ENCODE measurements at places on chromosomes 5 and 9.

DNA sequence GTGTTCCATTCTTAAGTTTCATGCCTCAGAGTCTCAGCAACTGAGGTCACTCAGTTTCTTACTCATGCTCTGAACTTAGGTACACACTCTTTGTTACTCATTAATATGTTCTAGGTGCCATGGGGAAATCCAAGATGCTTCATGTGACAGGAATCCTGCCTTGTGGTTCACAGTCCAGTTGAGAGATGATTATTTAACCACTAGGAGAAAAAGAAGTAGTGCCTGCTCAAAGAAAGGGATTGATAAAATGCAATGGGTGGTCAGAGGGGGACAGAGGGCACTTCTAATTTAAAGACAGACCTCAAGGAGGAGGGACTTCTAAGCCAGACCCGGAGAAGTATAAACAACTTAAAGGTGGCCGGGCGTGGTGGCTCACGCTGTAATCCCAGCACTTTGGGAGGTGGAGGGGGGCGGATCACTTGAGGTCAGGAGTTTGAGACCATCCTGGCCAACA lies 69.0 kb downstream of the UGCG start:
- no peak for DNase-seq

- no peak for DNase-seq
Observed at GRCh38 chr5:178515776-178516503, 74.3 kb downstream of the COL23A1 start.

GRCh38 chr9:92527832-92528521 lies 7.8 kb downstream of the ECM2 start:
- no peak for DNase-seq

- DNase-seq, result no peak
Observed at GRCh38 chr5:98464737-98465330, 308.6 kb upstream of the RGMB start.

- DNase-seq, result peak; percentile 1
Observed at GRCh38 chr5:164119806-164120447, 614.5 kb downstream of the MAT2B start.

DNA sequence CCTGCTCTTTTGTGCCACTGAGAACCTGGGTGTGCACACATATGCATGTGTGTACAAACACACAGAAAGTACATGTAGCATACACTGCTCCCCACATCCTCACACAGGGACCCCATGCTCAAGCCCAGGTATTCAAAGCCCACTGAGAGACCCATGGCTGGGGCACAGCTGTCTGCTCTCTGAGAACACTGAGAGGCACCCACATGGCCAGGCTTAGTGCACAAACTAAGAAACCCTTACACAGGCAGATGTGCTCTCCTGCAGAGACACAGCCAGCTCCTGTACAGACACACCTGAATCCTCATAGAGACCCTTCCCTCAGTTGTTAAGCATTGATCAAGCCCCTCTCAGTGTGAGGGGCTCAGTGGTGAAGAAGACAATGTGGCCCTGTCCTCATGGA lies 92.5 kb downstream of the CACNA1B start:
- DNase-seq, result no peak

DNA sequence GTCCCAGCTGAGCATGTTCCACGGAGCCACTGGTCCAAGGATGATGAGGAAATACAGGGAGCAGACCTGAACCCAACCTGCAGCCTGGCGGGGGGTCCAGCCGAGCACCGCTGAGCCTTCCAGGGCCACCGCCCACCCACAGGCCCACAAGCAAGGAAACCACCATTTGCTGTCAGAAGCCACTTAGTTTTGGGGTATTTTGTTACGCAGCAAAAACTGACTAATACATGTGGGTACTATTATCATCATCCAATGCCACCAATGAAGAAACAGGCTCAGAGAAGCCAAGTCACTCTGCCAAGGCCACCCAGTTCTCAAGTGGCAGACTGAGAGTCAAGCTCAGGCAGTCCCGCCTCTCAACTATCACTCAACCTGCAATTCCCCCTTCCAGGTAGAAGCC lies 48.0 kb upstream of the RXRA start:
- DNase-seq, result no peak

DNA sequence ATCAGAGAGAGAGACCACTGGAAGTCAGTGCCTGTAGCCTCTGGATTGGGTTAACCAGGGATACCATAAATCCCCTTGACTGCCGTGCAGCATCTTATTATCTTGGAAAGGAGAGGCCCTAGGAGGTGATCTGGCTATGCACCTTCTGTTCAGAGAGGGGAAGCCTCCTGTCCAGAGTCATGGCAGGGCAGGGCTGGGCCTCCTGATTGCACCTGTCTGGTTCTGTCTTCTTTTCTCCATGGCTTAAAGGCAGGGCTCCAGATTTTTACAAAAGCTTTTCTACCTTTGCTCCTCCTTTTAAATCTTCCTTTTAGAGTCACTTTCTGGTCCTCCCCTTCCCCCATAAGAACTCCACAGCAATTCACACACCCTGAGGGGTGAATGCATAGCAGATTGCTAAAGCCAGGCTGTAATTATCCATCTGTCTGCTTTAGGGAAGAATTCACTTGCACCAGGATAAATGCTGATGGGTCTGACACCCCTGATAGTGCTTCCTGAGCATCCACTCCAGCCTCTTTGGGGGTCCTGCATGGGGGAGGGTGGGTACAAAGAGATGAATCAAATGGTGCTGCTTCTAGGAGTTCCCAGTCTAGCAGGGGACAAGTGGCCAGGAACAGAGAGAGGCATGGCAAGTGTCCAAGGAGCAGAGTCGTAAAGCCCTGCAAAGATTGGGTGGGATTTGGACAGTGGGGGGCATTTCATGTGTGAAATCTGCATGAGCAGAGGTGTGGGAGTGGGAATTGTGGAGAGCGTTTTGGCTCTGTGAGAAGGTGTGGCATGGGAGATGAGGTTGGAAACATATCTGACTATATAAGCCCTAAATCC lies 141.3 kb upstream of the ALDH1B1 start:
- no peak for DNase-seq

DNA sequence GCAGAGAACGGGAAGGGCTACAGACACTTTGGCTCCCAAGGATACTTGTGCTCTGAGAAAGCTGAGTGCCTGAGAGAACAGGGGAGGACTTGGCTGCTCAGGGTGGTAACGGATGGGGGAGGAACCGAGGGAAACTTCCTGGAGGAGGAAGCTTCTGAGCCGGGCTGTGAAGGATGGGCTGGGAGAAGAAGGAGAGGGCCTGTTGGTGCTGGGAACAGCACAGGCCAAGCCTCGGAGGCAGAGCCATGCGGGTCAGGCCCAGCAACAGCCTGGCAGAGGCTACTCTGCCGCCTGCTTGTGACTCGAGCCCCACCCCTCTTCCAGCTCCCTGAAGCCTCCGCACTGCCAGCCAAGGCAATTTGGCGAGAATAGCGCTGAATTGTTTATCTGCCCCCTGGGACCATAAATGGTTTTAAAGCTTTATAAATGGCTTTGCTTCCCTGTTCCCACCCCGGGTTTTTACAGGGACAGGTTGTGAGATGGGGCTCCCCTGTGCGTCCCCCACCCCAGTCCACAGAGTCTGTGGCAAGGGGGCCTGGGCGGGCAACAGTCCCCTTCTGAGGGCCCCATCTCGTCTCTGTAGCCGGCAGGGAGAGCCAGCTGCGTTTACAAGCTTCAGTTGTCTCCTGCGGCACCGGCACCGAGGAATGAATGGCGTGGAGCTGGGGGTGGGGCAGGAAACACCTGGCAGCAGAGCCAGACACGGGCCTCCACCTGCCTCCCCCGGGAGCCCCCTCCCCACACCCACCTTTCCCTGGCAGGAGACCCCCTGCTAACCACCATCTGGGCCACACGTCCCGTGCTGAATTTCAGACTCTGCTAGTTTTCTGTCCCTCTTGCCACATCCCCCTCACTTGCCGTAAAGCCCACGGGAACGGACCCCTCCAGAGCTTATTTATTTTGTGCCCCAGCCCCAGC lies 24.4 kb downstream of the FAM163B start:
- DNase-seq, result no peak

DNA sequence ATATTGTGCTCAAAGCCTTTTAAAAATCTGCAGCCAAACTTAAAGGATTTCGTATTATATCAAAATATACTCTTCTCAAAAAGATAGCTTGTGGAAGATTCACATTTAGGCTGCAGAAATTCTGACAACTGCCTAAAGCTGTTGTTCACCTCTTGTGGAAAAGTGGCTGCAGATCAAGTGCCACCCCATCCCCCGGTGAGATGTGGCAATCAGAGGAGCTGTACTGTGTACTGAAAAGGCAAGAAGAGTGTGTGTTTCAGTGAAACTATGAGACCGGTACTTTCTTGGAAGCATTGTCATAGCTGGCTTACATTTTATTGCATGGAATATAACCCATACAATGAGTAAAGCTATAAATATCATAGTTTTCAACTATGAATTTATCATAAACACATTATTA lies 64.3 kb downstream of the CDH18 start:
- no peak for DNase-seq

GRCh38 chr5:141100243-141100805 lies at the start of gene PCDHB3:
TSS of gene PCDHB3 (plus strand) at chr5:141100473. CDS start at chr5:141100650, 177 bp downstream.
- DNase-seq, result peak; percentile 21

DNA sequence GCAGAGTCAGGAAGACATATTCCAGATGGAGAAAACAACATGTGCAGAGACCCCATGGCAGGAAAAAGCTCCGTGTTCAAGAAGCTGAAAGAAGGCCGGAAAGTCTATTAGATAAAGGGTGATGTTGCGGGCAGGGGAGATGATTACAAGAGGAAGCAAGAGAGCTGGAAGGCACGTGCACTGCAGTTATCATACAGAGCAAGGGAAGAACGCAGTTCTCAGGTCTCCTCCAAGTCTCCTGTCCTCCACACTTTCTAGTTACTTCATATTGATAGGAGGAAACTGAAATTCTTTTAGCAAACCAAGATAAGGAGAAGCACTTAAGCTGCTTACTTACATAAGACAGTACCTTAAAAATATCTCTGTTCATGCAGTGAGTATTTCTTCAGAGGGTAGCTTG lies 58.3 kb upstream of the PLPP6 start:
- DNase-seq, result no peak

DNA sequence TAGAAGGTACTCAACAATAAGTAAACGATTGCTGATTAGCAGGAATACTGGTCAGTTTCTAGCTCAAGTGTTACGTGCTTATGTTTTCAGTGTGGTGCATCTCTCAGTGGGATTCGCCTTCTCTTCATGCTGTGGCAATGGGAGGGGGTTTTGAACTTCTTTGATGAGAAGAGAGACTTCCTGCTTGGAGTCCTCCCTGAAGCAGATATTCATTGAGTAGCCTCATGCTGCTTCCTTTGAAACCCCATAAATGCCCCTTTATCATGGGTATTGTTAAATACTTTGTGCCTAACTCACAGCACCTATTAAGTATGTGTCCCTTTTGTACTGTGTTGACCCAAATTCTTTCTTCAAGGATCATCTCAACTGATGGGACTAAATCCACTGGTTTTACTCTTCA lies 116.5 kb downstream of the DOCK8 start:
- no peak for DNase-seq

DNA sequence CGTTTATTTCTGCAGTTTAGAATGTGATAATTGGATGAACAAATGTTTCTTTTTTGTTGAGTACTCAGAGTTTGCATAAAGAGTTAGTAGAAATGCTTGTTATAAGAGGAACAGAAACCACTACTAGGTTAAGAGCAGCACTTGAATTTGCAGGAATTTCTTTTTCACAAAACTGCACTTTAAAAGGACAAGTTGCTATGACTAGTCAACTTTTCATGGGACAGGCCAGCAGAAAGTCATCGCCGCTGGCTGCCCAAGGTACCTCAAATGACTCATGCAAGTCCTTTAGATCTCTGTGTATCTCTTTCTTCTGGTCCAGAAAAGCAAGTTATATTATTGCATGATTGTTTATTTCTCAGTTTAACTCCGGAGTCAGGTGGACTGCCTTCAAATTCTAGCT lies 97.3 kb upstream of the HMHB1 start:
- no peak for DNase-seq

GRCh38 chr9:122180633-122181032 lies 20.9 kb downstream of the MORN5 start:
- peak; percentile 61 for DNase-seq

DNA sequence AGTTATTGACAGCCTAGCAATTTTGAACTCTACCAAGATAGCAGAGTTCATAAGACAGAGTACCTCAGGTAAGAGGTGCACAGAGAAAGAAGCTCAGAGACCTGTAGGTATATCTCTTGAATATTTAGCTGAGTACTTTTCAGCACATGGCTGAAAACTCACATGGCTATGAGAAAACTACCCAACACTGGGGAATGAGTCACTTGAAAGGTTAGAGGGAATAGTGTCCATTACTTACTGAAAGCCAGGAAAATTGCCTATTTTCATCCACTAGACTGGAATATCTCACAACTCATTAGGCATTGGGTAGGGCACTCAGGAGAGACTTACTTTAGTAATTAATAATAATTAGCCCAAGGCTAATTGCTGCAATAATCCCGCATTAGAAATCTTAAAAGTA lies 8.3 kb downstream of the TSLP start:
- no peak for DNase-seq

All from hematopoietic multipotent progenitor cell treated with erythropoietin and hydrocortisone succinate and interleukin-3 and kit ligand, for 8 days (in vitro differentiated cells).